ENCODE measurements at places on chromosomes 1 and 21. TPM values are rescaled to one million over a fixed set of nuclear protein-coding genes. Genes with fewer than 3 reads are reported as not detected.

GRCh38 chr1:66489972-66490601 lies 43.9 kb upstream of the SGIP1 start:
- no peak overlapping the region for H3K27ac ChIP-seq
- H3K36me3 ChIP-seq: no peaks in the 10 kb centered on the region
- no peaks in the 10 kb centered on the region for H3K27me3 ChIP-seq
- DNase-seq: no peak
- no peaks in the 10 kb centered on the region for H3K4me1 ChIP-seq
- H3K4me3 ChIP-seq: no peak overlapping the region

DNA sequence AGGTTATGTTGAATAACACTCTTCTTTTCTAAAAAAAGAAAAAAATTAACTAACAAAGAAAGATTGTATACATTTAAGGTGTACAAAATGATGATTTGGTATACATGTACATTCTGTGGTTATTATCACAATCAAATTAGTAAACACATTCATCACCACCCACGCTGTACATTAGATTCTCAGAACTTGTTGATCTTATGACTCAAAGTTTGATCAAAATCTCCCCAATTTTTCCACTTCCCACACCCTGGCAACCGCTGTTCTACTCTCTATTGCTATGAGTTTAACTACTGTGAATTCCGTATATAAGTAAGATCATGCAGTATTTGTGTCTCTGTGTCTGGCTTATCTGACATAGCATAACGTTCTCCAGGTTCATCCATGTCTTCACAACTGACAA lies 469.5 kb upstream of the CHRM3 start:
- H3K36me3 ChIP-seq: no peaks in the 10 kb centered on the region
- no peaks in the 10 kb centered on the region for H3K27me3 ChIP-seq
- DNase-seq: no peak
- H3K4me1 ChIP-seq: no peaks in the 10 kb centered on the region
- no peak overlapping the region for H3K4me3 ChIP-seq

DNA sequence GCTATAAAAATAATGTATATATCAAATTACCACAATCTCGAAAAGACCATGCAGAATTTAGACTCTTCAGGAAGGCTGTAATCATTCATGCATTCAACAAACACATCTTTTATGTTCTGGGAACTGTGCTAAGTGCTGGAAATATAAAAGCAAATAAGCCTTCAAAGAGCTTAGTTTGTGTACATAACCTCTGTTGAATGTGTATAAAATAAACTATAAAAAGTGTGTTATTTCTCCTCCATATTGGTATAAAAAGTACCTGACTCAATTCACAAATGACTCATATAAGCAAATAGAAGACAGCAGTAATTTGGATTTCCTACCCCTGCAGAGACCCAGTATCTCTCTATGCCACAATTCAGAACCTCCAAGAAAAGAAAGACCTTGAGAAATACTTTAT lies 36.8 kb downstream of the RAB3GAP2 start:
- peaks cover 21% of the 10 kb centered on the region for H3K4me1 ChIP-seq
- no peak for DNase-seq
- no peak overlapping the region for H3K4me3 ChIP-seq
- H3K27ac ChIP-seq: no peak overlapping the region
- peaks cover 18% of the 10 kb centered on the region for H3K36me3 ChIP-seq
- H3K27me3 ChIP-seq: no peaks in the 10 kb centered on the region

GRCh38 chr1:227747948-227748495 lies 12.8 kb downstream of the SNAP47 start:
- peaks cover 23% of the 10 kb centered on the region for H3K4me1 ChIP-seq
- H3K27ac ChIP-seq: no peak overlapping the region
- no peak overlapping the region for H3K4me3 ChIP-seq
- DNase-seq: no peak
- no peaks in the 10 kb centered on the region for H3K27me3 ChIP-seq
- peaks cover 12% of the 10 kb centered on the region for H3K36me3 ChIP-seq

- H3K4me3 ChIP-seq: no peak within 1 kb of the TSS
- H3K27me3 ChIP-seq: peaks cover 19% of the 10 kb centered on the region
- H3K27ac ChIP-seq: no peak within 1 kb of the TSS
- no peak for DNase-seq
- peaks cover 4% of the 10 kb centered on the region for H3K4me1 ChIP-seq
Observed at GRCh38 chr1:177164380-177165068, at the start of gene ASTN1. Gene ASTN1, minus strand, starts transcription at chr1:177164712. Its CDS starts 36 bp downstream, at chr1:177164676.

GRCh38 chr1:147115496-147115895 lies 56.8 kb downstream of the PRKAB2 start:
- DNase-seq: no peak
- H3K27me3 ChIP-seq: peaks cover 3% of the 10 kb centered on the region
- no peak overlapping the region for H3K27ac ChIP-seq
- no peaks in the 10 kb centered on the region for H3K36me3 ChIP-seq

Gene PMF1
- total RNA-seq: 135 TPM

Gene MFAP2
- not detected for total RNA-seq

Gene CD52
- total RNA-seq: 141 TPM

All from activated naive CD4-positive, alpha-beta T cell treated with anti-CD3 and anti-CD28 coated beads for 36 hours (primary cell).